Brain (organoid and tissue), 16 donors: ENCODE measurements at places on chromosomes 4 and X.

GRCh38 chrX:44675362-44676024, 132.8 kb upstream of the FUNDC1 start:
- DNase-seq: peak; percentile 63

DNA sequence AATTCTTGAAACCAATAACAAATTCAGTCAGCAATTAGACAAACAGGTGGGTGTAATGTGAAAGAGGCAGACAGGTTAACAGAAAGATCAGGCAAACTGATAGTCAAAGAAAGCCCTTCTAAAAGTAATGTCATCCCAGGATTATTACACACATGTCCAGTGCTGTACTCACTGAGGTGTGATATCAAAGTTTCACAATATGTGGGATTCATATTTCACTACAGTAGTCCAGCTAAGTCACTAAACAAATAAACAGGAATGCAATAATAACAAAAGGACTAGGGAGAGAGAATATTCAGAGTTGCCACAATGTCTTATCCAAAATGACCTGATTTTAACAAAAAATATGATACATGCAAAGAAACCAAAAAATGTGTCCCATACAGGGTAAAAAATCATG, 787.5 kb downstream of the FSTL5 start:
- DNase-seq: no peak

GRCh38 chr4:132386130-132386529, 763.0 kb upstream of the PCDH10 start:
- DNase-seq: no peak

- no peak for DNase-seq
Observed at GRCh38 chr4:89352541-89352940, 44.9 kb upstream of the GPRIN3 start.

- no peak for DNase-seq
Observed at GRCh38 chr4:163902417-163902816, 407.9 kb downstream of the TMA16 start.

DNA sequence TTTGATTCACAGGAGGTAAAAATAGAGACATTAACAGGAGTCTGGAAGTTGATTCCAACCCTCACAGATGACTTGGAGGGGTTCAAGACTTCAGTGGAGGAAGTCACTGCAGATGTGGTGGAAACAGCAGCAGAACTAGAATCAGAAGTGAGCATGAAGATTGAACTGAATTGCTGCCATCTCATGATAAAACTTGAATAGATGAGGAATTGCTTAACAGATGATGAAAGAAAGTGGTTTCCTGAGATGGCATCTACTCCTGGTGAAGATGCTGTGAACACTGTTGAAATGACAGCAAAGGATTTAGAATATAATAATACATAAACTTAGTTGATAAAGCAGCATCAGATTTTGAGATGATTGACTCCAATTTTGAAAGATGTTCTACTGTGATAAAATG, 76.5 kb downstream of the RELL1 start:
- DNase-seq: no peak

GRCh38 chr4:104128850-104129213, 365.9 kb downstream of the CXXC4 start:
- DNase-seq: no peak

- no peak for DNase-seq
Observed at GRCh38 chr4:13917015-13917414, 289.5 kb upstream of the BOD1L1 start.

- no peak for DNase-seq
Observed at GRCh38 chr4:1293991-1294390, 4.3 kb downstream of the MAEA start.

DNA sequence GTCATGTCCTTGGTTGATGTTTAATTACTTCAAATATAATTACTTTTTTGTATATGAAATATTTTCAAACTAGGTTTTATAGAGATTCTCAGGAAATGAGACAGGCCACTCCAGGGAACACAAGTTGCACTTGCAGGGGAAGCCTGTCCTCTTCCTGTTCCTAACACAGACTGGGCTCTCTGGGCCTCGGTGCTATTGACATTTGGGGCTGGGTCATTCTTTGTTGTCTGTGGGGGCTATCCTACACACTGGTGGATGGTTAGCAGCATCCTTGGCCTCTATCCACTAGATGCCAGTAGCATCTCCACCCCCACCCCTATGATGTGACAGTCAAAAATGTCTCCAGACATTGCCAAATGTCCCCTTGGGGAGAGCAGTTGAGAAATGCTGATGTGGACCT, 49.3 kb upstream of the MAP3K15 start:
- no peak for DNase-seq

- DNase-seq: peak; percentile 78
Observed at GRCh38 chrX:69210581-69210980, 45.3 kb upstream of the PJA1 start.

- DNase-seq: no peak
Observed at GRCh38 chr4:63784822-63785221, 624.4 kb downstream of the TECRL start.

- no peak for DNase-seq
Observed at GRCh38 chrX:118383120-118383519, 37.2 kb downstream of the WDR44 start.

DNA sequence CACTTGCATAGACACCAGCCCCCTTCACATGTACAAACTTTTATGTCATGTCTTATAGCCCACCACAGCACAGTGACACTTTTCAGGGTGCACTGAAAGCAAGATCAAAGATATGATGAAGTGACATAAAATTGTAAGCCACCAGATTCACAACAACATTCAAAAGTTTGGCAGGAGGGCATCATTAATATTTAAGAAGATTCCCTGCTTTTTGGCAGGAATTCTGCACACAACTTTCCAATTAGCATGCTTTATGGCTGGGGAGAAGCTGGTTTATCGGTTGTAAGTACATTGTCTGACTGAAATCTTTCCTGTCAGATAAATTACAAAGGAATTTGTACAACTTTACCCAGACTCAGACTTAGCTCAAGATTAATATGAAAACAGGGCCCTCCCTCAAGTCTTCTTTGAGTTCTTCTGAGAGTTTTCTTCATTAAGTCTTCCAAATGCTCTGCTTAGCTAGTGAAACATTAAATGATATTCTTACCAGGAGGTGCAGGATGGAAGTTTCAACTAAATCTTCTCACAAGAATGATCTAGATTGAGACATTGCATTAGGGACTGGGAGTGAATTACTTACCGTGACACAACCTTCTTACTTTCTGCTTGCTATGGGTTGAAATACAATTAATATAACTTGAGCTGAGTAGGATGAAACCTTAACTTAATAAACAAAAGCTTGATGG, 523.8 kb downstream of the PPARGC1A start:
- DNase-seq: peak; percentile 70

GRCh38 chr4:151667048-151667447, 93.8 kb downstream of the GATB start:
- DNase-seq: peak; percentile 22

GRCh38 chrX:134847133-134847532, 143.7 kb upstream of the SMIM10 start:
- DNase-seq: no peak

DNA sequence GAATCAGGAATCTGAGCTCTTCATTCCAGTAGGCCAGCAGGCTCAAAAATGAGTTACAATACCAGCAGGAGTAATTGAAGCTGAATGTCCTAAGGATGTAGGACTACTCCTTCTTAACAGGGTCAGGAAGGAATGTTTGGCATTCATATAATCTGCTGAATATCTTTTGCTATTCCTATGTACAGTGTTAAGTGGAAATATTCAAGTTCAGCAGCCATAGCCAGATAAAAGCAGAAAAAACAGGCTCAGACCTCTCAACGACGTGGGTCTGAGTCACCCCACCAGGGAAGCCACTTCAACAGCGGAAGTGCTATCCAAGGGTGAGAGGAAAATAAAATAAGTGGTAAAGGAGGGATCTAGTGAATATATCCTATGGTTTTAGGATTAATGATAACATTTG, 577.0 kb downstream of the SPOCK3 start:
- DNase-seq: no peak

DNA sequence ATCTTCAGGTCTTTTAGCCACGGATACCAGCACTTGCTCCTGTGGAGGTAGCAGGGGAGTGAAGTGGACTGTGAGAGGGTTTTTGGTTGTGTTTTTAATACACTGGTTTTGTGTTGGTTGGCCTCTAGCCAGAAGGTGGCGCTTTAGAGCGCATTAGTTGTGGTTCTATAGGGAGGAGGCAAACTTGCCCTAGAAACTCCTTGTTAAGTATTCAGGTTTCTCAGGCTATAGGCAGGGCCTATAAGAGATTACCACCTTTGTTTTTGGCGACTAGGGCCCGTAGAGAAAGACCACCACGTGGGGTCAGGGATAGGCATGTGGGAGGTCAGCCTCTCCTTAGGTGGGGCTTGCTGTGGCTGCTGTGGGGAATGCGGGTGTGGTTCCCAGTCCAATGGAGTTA, 221.6 kb upstream of the SPANXN4 start:
- DNase-seq: no peak

- DNase-seq: no peak
Observed at GRCh38 chrX:38678183-38678582, 116.8 kb downstream of the TSPAN7 start.

GRCh38 chr4:7618361-7618760, 183.6 kb upstream of the PSAPL1 start:
- DNase-seq: no peak

DNA sequence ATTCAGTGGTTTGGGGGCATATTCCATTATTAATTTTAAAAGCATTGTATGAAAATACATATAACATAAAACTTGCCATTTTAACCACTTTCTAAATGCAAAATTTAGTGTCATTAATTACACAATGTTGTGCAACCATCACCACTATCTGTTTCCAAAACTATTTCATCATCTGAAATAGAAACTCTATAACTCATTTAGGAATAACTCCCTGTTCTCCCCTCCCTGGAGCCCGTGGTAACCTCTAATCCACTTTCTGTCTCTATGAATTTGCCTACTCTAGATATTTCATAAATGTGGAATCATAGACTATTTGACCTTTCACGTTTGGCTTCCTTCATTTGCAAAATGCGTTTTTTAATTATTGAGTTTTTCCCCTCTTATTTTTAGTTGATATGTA, 101.4 kb upstream of the GPC4 start:
- no peak for DNase-seq

DNA sequence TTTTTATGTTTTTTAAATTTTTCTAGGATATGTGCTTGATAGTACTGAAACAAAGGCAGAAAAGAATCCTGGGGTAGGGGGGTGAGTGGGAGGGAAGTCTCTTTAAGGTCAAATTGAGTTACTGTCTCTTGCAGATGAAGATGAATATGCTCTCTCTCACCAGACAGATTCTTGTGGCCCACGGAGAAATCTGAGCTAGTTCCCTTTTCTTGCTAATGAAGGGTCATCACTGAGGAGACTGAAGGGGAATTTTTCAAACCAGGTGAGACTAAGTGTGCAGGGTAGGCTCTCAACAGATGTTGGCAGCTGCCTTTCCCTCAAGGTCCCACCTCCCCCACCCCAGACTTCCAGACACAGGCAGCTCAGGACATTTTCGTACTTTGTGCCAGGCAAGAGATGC, 21.5 kb downstream of the FAM9C start:
- DNase-seq: no peak

DNA sequence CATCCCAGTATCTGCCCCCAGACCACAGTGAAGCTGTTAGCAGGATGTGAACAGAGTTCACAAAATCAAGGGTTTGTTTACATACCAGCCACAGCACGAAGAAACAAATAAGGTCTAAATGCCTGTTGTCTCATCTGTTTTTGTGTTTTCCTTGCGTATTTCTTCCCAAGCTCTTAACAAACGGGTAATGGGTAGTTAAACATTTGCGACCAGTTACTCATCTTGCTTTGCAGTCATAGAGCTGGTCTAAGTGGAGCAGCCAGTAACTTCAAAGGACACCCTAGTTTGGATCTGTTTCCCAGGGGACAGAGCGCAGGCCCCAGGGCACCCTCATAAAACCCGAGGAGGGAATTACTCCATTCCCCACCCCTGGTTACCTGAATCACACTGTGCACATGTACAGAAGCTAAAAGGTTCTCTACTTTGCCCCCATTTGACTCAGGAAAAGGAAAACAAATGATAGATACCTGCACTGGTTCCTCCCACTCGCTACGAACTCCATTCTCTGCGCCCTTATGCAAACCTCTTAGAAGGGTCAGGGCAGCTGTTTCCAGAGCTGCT, 68.8 kb downstream of the MAML3 start:
- no peak for DNase-seq

- no peak for DNase-seq
Observed at GRCh38 chr4:151644622-151645021, 116.2 kb downstream of the GATB start.

DNA sequence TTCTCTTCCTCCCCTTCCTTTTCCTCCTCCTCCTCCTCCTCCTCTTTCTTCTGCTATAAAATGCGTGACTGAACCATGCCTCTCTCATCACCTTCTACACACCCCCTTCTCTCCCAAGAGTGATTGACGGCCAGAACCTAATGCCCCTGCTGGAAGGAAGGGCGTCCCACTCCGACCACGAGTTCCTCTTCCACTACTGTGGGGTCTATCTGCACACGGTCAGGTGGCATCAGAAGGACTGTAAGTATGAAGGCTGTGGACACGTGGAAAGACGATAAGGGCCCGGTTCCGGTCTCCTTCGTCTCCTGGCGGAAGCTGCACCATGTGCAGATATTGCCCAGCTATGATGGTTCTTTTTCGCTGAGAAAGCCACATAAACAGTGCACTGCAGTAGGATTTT, 12.1 kb upstream of the ARSF start:
- no peak for DNase-seq

DNA sequence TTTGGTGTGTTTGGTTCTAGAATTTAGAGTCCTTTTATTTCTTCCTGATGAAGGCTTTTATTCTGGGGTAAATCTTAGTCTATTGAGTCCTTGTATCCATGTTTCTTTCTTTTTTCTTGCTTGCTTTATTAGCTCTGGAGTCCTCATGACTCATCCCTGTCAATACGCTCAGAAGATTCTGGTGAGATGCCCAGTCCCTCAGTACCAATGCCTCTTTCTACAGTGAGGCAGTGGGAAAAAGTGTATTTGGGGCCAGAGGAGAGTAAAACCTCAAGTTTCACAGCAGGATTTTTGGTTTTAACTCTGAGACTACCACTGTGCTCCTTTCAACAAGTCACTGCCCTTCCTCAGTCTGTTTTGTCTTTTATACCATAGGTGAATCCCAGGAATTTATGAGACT, 368.0 kb downstream of the GBA3 start:
- DNase-seq: no peak
